ENCODE measurements at places on chromosomes 3 and 15. TPM values are rescaled to one million over a fixed set of nuclear protein-coding genes. Genes with fewer than 3 reads are reported as not detected.
A peak's percentile ranks its signal among the peaks of the same experiment; 100 is the strongest.

DNA sequence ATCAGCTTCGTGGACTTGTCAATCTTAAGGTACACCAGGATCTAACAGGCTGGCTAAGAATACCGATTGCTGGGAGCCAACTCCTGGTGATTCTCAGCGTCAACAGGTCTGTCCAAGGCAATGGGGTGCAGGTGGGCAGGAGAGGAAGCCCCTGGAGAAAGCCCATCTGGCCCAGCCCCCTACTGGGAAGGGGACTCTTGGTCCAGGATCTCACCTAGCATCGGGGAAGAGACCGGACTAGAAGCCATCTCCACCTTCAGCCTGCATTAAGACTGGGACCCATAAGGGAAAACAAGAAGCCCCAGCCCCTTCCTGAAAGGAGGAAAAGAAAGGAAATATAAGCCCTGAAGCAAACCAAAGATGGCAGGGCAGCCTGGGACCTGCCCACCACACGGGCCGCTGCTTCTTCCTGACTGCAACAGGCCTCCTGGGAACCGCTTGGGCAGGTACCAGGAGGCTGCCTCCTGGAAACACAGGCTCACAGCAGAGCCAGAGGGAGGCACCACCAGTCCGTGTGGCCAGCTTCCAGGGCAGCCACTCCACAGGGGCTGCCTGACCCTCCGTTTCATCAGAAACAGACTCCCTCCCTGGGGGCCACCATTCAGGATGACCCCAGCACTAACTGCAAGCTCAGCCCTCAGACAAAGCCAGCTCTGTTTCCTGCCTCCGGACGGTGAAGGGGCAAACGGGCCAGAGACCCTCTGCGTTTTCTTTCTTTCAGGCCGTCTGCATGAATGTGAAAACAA, 100.2 kb downstream of the LRIG1 start:
- DNase-seq: no peak

GRCh38 chr3:183824761-183825455, 469 bp downstream of the MAP6D1 start:
- peak; percentile 34 for DNase-seq

GRCh38 chr3:50227390-50228183, 8.4 kb upstream of the GNAI2 start:
- DNase-seq: peak; percentile 94

- peak; percentile 17 for DNase-seq
These were observed 15.1 kb downstream of the XXYLT1 start for GRCh38 chr3:195255571-195256501.

DNA sequence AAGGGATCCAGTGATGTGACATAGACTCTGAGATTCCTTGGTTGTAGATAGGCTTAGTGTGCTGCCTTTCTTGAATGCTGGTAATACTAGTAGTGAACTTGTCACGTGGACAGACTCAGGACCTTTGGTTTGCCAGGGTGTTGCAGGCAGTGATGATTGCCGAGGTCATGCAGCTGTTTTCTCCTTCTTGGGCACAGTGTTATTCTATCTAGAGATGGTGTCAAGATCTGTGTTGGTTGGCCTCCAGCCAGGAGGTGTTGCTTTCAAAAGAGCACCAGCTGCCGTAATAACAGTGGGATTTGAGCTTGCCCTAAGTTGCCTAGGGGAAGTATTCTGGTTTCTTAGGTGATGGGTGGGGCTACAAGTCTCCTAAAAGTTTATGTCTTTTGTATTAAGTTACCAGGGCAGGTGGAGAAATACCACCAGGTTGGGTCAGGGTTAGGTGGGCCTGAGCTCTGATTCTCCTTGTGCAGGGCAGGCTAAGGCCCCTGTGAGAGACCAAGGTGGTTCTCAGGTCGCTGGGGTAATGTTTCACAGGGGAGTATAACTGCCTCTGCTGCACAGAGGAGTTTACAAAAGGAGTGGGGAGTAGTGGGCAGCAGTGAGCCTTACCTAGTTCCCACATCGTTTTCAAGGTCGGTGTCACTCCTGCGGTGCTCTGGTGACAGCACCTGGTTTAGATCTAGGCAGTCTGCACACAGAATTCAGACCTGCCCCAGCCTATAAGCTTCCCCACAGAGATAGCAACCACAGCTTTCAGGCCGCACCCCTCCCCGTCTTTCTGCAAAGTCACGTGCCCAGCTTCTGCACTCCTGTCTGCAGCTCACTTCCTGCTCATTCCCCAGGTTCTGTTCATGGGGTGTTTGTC, 350.3 kb downstream of the DOCK3 start:
- peak; percentile 84 for DNase-seq

DNA sequence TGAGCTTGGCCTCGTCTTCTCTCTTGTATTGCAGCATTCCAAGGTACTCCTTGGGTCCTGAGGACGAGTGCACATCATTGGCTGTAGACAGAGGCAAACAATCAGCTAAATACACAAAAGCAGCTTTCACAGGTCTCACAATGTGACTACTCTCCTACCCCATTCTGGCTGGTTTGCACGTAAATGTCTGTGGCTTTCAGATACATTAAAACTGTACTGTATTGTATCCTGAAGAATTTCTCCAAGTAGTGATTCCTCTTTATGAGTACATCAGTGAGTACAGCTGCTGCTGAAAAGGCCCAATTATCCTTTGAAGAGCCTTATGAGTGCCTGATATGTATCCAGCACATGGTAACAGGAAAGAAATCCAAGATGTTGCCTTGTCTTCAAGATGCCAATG, 22.0 kb upstream of the GNB5 start:
- no peak for DNase-seq

GRCh38 chr3:73568371-73568862, 56.3 kb downstream of the PDZRN3 start:
- no peak for DNase-seq

- no peak for DNase-seq
These were observed 163.8 kb upstream of the ARHGEF26 start for GRCh38 chr3:153957421-153957820.

The METTL6 gene
- 18.2 TPM for total RNA-seq

Data from activated CD8-positive, alpha-beta T cell treated with anti-CD3 and anti-CD28 coated beads, Interleukin-2, amount 10 ng/mL, durations not matched to agents 7 days and 5 days (primary cell).